H1 (cell line): ENCODE measurements at places on chromosomes 3 and 15. TPM values are rescaled to one million over a fixed set of nuclear protein-coding genes. Genes with fewer than 3 reads are reported as not detected.
A peak's percentile ranks its signal among the peaks of the same experiment; 100 is the strongest.

- H3K4me1 ChIP-seq, result peaks cover 4% of the 10 kb centered on the region
- H3K36me3 ChIP-seq, result no peaks in the 10 kb centered on the region
- DNase-seq, result no peak
- H3K27me3 ChIP-seq, result no peaks in the 10 kb centered on the region
- H3K27ac ChIP-seq, result no peak overlapping the region
- no peak overlapping the region for H3K4me3 ChIP-seq
Measured at GRCh38 chr3:172244011-172244410, 204.2 kb downstream of the GHSR start.

- no peak overlapping the region for H3K4me3 ChIP-seq
- peaks cover 6% of the 10 kb centered on the region for H3K4me1 ChIP-seq
- H3K36me3 ChIP-seq, result no peaks in the 10 kb centered on the region
- H3K27ac ChIP-seq, result peak overlapping the region; percentile 46; the same call in 1 of the 2 replicates
- no peaks in the 10 kb centered on the region for H3K27me3 ChIP-seq
Measured at GRCh38 chr3:5197022-5197421, 9.5 kb downstream of the EDEM1 start.

DNA sequence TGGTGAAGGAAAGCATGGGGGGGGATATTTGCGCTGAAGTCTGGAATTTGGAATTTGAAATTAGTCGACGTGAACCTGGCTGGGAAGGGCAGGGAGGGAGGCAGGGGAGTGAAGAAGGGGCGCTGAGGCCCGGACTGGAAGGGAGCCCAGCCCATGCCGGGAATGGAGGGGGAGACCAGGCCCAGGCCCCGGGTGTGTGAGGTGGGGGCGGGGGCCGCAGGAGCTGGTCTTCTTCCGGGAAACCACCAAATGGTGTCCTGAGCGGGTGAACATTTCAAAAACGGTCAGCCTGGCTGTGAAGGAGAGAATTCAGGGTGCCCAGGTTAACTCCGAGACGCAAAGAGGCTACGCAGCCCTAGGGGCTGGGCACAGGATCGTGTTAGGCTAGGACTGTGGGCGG is 497 bp upstream of the PRR20G start:
- H3K4me1 ChIP-seq, result no peaks in the 10 kb centered on the region
- H3K27ac ChIP-seq, result no peak overlapping the region
- no peak overlapping the region for H3K4me3 ChIP-seq
- H3K36me3 ChIP-seq, result no peaks in the 10 kb centered on the region
- DNase-seq, result no peak
- no peaks in the 10 kb centered on the region for H3K27me3 ChIP-seq

DNA sequence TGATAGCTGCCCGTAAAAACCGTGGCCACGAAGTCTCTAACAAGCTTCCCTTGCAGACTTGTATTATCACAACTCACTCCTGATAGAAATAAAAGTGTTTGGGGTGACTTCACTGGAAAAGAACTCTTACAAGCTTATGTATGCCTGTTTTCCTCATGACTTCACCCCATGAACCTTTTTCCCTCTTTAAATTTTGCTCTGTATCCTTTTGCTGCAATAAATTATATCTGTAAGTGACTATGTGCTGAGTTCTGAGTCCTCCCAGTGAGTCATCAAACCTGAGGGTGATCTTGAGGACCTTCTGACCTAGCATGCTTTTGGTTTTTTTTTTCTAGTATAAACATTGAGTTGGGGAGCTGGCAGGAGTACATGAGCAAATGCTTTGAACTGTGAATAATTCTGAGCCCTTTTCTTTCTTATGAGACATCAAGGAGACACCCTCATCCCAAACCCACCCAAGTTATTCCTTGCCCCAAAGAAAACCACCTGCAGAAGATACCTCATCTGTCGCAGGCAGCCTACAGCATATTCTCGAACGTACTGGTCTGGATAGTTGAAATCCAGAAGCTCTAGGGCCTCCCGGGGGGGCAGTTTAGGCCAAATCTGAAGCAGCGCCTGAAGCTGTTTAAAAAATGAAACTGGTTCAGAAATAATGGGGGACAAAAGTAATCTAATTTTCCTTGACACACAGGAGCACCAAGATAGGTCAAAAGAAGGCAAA is 85.9 kb downstream of the FAIM start:
- no peak overlapping the region for H3K4me3 ChIP-seq
- H3K27ac ChIP-seq, result no peak overlapping the region
- H3K4me1 ChIP-seq, result no peaks in the 10 kb centered on the region
- peaks cover 2% of the 10 kb centered on the region; the same call in 1 of the 2 replicates for H3K36me3 ChIP-seq
- no peaks in the 10 kb centered on the region for H3K27me3 ChIP-seq
- DNase-seq, result no peak

GRCh38 chr3:16236030-16236639 is 28.6 kb downstream of the DPH3 start:
- H3K4me1 ChIP-seq, result no peaks in the 10 kb centered on the region
- H3K27ac ChIP-seq, result no peak overlapping the region
- no peak for DNase-seq

- no peak for DNase-seq
- no peak overlapping the region for H3K4me3 ChIP-seq
- H3K36me3 ChIP-seq, result no peaks in the 10 kb centered on the region
- no peaks in the 10 kb centered on the region for H3K27me3 ChIP-seq
Measured at GRCh38 chr3:160384639-160385318, 14.2 kb downstream of the IFT80 start.

- DNase-seq, result no peak
- H3K27ac ChIP-seq, result no peak overlapping the region
- H3K4me3 ChIP-seq, result no peak overlapping the region
- H3K36me3 ChIP-seq, result peaks cover 9% of the 10 kb centered on the region; the same call in 1 of the 2 replicates
Measured at GRCh38 chr15:34854232-34854631, 58.9 kb upstream of the ACTC1 start.

DNA sequence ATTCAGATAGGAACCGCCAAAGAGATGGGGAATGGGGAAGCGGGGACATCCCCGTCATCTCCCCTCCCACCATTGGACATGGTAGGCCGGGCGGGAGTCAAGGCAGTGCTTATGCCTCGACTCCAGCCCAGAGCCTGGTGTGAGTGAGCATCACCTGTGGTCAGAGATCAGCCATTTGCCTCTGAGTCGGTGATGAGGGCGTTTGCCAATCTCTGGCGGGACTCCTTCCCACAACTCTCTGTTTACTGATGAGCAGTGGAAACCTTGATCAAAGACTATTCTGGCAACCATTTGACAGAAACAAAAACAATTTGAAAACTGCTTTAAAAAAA is 63.9 kb upstream of the HES1 start:
- H3K4me3 ChIP-seq, result no peak overlapping the region
- H3K27me3 ChIP-seq, result peaks cover 33% of the 10 kb centered on the region
- H3K36me3 ChIP-seq, result no peaks in the 10 kb centered on the region
- no peak overlapping the region for H3K27ac ChIP-seq
- no peak for DNase-seq
- peaks cover 8% of the 10 kb centered on the region; the same call in 1 of the 2 replicates for H3K4me1 ChIP-seq

Gene DAPK2
- 2.2 and 2.9 TPM in 2 replicates for total RNA-seq

Gene LSAMP
- total RNA-seq, result 3.8 and 5.7 TPM in 2 replicates
